ENCODE measurements at places on chromosomes 3 and 15. TPM values are rescaled to one million over a fixed set of nuclear protein-coding genes. Genes with fewer than 3 reads are reported as not detected.
A peak's percentile ranks its signal among the peaks of the same experiment; 100 is the strongest.

The NLGN1 gene
- total RNA-seq, result 2.0 TPM

The CFAP100 gene
- not detected for total RNA-seq

The CLDN16 gene
- total RNA-seq, result 15.8 TPM

The VEPH1 gene
- total RNA-seq, result 79.0 TPM

The LYZL4 gene
- total RNA-seq, result not detected

- DNase-seq, result peak; percentile 71
Measured at GRCh38 chr3:115099986-115100571, 47.0 kb downstream of the ZBTB20 start.

DNA sequence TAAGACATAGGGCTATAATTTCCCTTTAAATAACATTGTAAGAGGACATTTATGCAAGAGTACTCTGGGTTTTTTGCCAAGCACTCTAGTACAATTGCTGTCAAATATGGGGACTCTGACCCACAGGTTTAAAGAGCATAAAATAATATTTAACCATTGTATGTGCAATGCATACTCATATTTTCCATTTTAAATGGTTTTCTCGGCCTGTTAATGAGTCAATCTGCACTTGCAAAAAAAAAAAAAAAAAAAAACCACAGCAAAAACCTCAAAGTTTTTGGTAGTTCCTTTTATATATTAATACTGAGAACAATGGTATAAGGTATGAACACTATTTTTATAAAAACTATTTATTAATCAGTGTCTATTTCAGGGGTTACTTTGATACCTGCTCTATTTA lies 304.0 kb upstream of the CBLB start:
- no peak for DNase-seq

GRCh38 chr3:182962166-182962565 lies 18.2 kb downstream of the DCUN1D1 start:
- DNase-seq, result no peak

DNA sequence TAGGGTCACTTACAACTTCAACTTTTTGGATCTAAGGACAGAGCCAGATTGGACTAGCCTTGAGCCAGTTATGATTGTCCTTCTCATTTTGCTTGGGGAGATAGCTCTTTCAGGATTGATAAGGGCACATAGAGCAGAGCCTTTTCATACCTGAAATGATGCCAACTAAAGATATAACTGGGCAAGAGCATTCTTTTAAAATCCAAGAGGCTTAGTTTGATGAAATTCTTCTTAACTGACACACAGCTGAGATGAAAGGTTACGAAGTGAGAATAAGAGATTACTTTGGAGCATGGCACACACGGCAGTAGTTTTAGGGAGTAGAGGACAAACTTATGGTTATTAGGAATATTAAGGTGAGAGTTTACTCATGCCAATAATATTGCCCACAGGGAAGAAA lies 12.7 kb downstream of the CD200 start:
- DNase-seq, result no peak

- no peak for DNase-seq
Measured at GRCh38 chr3:157294491-157294890, 134.5 kb upstream of the CCNL1 start.

DNA sequence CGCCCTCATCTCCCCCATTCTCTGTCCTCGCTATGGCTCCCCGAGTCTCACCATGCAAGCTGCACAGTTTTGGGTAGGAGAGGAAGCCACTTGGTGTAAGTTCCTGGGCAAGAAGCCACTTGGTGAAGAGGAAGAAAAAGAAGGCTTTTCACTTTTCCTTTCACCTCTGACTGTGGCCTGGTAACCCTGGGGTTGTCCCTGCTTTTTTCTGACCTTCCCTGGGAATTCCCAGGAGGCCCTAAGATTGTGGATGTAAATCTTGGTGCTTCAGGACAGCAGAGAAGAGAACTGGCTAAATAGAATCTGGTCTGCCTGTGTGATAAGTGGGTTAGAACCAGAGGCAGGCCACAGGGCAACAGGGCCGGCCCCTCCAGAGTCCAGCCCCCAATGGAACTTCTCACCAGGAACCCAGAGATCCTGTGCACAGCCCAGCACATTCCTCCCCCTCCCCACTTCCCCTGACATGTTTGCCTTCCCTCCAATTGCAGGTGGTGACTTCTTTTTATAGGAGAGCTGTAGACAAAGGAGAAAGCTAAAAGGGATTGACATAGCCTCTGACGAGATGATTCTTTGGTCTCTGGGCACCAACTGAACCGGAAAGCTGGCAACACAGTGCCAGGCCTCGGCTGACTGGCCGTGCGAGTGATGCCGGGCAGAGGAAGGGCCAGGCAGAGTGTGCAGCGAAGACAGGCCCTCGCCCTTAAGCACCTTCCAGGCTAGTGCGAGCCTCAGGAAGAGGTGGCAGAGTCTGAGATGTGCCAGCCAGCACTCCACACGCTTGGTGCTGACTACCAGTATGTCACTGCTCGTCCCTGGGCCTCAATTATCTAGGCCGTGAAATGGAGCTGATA lies 19.4 kb upstream of the SKOR1 start:
- DNase-seq, result no peak

GRCh38 chr3:129829640-129830039 lies 63.9 kb downstream of the TMCC1 start:
- DNase-seq, result peak; percentile 83

DNA sequence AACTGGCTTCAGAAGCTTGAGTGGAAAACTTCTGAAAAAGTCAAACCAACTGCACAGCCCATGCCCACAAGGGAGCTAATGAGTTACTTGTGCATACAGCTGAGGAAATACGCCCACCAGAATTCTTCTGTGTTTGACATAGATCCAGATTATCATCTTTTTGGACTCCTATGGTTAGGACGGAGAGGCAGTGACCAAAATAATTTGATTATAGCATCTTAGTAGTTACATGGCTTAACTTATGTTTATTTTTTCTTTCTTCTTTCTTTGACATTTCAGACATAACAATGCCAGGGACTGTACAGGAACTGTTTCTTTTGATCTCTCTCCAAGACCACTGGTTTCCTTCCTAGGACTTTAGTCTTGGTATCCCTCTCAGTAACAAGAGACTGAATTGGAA lies 246.1 kb upstream of the RASGRP1 start:
- DNase-seq, result no peak

DNA sequence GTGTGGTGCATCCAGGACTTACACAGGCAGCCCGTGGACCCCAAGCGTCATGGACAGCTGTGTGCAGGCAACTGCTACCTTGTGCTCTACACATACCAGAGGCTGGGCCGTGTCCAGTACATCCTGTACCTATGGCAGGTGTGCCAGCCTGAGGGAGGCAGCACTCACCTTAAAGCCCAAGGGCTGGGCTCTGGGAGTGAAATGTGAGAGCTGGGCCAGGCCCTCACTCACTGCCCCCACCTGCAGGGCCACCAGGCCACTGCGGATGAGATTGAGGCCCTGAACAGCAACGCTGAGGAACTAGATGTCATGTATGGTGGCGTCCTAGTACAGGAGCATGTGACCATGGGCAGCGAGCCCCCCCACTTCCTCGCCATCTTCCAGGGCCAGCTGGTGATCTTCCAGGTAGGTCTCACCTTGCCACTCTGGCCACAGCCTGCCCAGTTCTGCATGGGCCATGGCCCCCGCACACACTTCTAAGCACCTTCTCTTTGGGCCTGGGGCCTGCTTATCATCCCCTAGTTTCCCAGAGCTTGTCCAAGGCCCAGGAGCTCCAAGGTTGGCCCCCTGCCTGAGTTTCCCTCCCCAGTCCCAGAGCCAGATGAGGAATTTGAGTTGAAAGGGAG lies 11.0 kb downstream of the VILL start:
- no peak for DNase-seq

- DNase-seq, result no peak
Measured at GRCh38 chr15:27538325-27538724, 560.8 kb downstream of the OCA2 start.

GRCh38 chr3:197298945-197299854 lies 788 bp upstream of the DLG1 start:
- peak; percentile 68 for DNase-seq

GRCh38 chr3:60935709-60936108 lies 315.5 kb downstream of the FHIT start:
- DNase-seq, result no peak

DNA sequence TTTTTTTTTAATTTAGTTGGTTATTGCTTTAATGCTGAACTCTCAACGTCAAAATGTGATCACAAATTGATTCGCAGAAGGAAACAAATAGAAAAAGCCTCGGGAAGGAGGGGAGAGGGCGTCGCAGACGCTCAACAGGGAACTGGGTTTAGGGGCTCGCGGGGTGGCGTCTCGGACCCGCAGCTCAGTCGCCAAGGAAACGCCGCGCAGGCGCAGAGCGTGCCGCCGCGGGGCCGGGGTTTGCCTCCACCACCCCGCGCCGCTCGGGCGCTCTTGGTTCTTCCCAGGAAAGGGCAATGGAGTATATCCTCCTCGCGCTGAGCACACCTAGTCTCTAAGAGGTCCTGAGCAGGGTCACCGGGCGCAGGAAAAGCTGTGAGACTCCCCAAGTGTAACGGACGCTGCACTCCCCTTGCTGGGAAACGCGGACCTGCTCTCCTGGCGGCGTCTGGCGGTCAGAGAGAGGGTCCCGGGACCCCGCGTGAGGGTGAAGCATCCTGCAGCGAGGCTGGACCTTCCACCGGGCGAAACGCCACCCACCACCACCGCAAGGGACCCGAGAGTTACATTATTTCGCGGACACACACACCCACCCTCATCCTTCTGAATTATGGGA lies 753 bp downstream of the PLCH1 start:
- peak; percentile 79 for DNase-seq

- no peak for DNase-seq
Measured at GRCh38 chr15:63200464-63201249, 11.3 kb downstream of the RAB8B start.

DNA sequence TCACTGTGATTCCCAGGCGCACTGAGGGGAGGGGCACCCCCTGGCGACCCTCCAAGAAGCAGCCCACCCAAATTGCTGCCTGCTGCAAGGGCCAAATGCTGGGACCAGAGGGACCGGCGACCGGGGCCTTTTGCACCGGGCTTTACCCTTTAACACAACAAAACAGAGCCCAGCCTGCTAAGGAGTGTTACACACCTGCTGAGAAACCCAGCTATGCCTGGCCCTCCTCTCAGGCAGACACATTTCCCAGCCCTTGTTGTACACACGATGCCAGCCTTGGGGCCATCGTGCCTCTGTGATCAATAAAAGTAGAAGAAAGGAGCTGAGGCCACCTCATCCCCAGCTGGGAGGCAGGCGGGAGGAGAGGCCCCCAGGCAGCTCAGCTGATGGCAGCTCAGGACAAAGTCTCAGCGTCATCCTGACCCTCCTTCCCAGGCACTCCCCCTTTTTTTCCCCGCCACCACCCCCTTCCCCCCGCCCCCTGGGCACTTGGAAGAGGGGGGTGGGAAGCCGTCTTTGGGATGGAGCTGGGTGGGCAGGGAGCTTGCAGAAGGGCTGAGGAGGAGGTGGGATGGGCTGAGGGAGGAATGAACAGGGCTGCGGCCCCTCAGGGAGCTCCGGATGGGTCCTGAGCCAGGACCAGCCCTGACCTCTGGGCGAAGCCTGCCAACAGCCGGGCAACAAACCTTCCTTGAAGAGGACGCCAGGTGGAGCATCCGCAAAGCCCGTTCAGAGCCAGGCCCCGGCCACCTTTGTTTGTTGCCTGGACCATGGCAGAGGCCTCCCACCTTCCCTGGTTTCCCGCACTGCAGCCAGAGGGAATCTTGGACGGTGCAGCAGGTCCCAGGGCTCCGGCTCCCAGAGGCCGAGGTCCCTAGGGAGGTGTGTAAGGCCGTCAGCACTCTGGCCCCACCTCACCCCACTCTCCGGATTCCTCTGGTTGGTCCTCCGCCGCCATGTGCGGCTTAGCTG lies 45.9 kb upstream of the SEC61A1 start:
- DNase-seq, result no peak

DNA sequence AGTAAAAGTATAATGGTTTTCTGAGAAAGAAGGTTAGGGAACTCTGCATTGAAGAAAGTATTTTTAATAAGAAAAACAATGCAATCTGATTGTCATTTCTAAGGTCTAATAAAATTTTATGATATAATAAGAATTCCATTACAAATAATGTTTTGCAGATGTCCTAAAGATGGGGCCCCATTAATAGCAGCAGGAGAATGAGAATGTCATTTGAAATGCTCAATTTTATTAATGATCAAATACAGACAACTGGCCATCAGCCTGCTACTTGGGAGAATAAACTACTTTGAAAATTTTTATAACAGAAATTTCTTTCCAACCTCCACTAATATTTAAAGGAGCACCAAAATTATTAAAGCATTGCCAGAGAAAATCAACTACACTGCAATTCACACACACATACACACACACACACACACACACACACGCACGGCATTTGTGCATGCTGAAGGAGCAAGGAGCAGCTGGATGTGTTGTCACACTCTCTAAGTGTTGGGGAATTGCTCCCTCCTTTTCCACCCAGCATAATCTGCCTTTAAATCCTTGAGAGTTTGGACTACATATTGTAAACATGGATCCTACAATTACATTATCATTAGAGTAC lies 109.5 kb downstream of the THRB start:
- no peak for DNase-seq

- no peak for DNase-seq
Measured at GRCh38 chr3:54906763-54907162, 21.1 kb downstream of the LRTM1 start.

GRCh38 chr3:90025019-90025418 lies 917.6 kb downstream of the EPHA3 start:
- DNase-seq, result no peak

Measured in Caki2 (cell line).